Stimulated activated CD8-positive, alpha-beta memory T cell treated with anti-CD3 and anti-CD28 coated beads, Interleukin-2, amount 100 ng/mL, for 48 hours (primary cell): ENCODE measurements at places on chromosomes 3 and 15.

DNA sequence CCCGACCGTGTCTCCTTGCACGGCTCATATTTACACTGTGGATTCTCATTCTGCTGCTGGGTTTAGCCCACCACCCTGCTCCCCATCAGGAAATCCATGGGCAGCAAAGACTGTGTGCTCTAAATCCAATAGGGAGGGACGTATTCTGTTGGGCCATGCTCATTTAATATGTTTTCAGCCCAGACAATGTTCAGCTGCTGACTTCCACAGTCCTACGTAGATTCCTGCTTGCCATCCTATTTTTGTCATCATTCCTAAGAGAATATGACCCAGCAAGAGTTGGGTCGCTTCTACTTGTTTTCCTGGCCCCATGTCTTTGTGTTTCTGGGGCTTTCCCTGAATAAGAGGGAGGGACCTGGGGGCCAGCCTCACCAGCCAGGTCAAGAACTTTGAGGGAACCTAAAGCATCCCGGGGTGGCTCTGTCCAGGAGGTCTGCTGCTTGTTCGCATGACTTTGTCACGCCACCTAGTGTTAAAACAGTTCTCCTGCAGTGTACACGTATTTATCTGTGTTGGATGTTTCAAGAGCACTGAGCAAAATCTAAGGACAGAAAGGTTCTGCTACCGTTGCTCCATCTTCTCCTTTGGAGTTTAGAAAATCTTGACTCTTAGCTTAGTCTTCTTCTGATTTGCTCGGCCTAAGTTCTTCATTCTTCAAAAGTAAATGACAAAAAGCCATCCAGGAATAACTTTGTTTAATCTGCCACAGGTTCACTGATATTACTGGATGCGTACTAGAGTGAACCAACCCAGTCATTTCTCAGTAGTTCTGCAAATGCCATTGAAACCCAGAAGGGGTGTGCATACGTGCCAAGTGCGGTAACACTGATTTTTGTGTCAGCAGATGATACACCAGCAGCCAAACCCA lies 79.8 kb upstream of the NR2E3 start:
- DNase-seq, result no peak

DNA sequence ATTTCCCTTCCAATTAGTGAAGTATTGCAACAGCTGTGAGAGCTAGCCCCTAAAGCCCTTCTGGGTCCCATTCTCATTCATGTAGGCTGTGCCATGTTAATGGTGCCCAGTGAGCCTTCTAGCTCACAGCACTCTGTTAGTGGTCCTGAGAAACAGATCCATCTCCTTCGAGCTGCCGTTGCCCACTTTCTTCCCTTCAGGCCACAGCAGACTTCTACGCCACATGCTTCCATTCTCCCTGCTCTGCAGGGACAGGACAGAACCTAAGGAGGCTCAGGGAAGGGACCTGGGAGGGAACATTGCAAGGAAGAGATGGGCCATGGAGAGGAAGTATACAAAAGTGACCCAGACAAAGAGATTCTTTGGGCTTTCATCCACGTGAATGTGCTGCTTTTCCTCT lies 11.7 kb upstream of the STARD5 start:
- DNase-seq, result no peak

- DNase-seq, result no peak
Observed at GRCh38 chr3:180898572-180898971, 13.9 kb upstream of the FXR1 start.

GRCh38 chr3:4582624-4583023 lies 89.5 kb downstream of the ITPR1 start:
- no peak for DNase-seq

GRCh38 chr3:72270730-72271129 lies 485.8 kb upstream of the PROK2 start:
- no peak for DNase-seq

GRCh38 chr3:109021556-109021955 lies 67.9 kb upstream of the GUCA1C start:
- DNase-seq, result no peak

DNA sequence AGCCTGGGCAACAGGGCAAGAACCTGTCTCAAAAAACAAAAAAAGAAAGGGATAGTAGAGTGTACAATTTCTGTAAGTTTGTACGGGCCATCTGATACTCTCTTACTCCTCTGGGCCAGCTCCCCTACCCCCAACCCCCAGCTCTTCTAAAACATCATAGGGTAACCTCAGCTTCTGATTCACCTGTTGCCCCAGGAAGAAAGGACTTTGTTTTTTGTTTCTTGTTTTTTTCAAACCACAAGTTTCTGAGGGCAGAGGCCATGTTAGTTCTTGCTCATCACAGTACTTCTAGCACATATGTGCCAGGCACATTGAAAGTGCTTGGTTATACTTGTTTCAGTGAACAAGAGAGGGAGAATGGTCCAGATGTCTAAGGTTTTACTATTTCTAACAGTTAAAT lies 20.2 kb downstream of the ATOSA start:
- DNase-seq, result no peak

DNA sequence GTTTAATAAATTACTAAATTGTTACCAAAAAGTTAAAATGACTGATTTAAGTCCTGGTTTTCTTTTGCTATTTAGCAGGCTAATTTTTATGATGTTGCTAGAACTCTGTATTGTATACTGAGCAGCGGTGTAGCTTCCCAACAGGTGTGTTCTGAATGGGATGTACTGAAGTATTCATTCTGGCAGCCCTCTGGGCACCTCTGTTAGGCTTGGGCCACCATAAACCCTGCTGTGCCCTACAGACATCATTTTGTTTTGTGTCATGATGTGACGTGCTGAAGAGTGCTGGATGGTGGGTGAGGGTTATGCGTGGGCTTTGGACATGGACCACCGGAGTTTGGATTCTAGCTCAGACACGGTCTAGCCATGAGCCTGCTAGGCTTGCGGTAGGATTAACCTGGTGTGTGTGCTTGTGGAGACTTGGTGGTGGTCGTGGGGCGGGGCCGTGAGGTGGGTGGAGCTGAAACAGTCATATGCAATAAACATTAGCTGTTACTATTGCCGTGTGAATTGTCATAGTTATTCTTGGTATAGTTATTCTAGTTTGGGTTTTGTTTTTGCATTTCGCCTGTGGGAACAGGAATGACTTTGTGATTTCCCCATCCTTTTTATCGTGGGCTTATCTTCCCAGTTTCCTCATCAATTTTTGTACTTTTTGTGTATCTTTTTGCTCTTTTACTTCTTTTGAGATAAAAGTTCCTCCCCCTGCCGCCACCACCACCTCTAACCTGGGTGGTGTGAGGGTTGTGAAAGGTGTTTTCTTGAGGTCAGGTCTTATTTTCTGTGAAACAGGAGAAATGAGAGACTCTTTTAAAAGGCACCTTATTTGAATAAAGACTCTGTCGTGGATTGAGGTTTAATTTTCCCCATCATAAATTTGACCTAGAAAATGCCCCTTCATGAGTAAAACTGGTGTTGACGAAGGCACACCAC lies 93.7 kb downstream of the MCTP2 start:
- DNase-seq, result no peak
